ENCODE measurements at places on chromosomes 12 and 14.

DNA sequence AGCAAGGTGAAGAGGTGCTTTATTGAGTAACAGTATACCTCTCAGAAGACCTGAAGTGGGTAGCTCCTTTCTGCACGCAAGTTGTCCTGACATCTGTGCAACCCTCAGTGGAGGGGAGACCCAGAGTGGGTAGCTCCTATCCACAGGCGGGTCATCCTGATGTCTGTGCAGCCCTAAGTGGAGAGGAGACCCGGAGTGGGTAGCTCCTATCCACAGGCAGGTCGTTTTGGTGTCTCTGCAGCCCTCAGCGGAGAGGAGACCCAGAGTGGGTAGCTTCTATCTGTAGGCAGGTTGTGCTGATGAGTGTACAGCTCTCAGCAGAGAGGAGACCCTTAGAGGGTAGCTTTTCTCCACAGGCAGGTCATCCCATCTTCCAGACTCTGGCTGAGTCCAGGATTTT, 45.1 kb upstream of the PRPF39 start:
- DNase-seq: no peak

DNA sequence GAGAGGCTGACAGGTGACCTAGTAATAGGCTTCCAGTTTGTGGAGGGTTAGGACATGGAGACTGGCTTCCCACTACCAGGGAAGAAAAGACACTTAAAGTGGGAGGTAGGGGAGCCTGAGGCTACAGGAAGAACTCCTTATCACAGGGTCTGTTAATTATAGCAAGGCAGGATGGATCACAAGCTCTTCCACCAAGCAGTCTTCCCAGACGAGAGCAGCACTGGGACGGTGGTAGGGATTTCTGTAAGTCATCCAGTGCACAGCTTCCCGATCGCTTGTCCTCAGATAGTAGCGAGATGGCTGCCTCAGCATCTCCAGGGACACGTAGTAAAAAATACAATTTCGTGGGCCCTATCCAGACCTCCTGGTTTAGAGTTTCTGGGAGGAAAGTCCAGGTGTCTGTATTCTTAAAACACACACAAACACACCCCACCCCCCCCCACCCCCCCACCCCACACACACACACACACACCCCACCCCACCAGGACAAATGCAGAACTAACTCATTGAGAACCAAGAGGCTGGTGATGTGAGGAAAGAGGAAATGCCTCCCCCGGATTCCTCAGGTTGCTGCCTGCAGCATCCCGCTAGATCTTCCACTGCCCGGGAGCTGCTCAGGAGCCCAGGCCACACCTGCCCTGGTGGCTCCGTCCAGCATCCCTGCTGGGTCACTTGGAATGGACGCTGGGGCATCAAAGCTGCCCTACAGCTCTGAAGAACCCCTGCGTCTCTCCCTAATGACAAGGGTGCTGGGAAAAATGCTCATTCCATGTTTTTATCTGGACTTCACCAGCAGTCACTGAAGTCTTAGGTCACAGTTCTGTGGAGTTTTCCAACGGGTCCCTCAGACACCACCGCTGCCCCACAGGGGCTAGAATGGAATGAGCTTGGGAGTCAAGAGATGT, 307.2 kb downstream of the CACNA1C start:
- DNase-seq: no peak

DNA sequence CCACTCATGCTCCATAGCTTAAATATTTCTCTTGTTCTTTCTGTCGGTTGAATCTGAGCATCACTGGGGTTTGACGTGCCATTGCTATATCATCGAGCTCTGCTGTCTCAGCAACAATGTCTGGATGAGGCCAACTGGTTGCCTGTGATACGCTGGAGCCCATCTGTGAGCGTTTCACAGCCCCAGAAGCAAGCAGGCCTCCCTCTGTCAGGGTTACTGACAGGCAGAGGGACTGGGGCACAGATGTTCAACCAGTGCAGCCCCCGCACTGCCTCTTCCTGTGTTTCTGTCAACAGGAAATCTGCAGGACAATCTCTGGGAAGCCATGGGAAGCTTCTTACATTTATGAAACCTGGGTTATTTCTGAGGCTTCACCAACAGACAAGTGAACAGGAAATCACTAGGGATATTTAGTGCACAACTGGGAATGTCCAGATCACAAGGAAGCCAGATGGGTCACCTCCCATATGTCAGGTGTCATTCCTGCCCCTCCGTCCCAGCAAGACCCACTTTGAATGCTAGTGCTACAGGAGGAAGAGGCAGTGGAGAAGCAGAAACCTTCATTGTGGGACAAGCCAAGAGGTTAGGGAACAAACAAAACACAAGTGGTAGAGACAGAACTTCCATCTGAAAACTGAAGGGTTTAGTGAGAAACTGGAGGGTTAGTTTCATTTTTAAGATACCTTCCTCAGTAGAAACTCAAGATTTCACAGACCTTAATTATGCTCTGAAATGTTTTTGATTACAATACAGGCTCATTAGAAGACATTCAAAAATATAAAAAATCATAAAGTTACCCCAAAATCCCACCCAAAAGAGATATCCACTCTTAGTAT, 24.1 kb downstream of the DMAC2L start:
- DNase-seq: no peak

DNA sequence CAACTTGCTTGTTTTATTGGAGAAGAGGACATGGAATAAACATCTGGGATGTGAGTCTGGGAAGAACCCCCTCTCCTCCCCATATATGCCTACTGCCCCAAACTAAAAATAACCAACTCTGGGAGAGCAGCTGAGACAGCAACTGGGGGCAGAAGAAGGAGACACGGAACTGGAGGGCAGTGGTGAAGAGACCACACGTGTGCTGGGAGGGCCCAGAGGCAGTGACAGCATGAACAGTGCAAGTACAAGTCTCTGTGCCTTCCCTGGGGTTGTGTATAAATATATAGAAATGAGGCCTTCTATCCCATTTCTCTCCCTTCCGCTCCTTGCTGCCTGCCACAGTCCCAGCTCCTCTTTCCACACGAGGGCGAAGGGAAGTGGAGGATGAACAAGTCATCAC, 4.0 kb upstream of the KRT73 start:
- no peak for DNase-seq

DNA sequence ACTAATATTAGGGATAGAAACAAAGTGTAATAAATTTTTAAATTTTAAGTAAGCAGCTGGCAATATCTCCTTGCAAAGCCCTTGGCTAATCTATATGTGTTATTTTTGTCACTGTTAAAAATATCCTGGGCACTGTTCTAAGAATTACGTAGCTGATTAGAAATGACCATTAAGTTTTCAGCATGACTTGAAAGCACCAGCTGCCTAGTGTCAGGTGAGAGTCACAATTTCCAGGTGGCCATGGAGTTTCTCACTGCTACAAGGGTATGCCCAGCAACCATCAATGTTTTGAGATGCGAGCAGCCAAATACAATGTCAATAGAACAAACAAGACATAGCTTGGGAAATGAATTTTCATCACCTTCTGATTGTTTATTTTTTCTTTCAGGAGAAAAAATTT, 23.3 kb upstream of the GYS2 start:
- no peak for DNase-seq

DNA sequence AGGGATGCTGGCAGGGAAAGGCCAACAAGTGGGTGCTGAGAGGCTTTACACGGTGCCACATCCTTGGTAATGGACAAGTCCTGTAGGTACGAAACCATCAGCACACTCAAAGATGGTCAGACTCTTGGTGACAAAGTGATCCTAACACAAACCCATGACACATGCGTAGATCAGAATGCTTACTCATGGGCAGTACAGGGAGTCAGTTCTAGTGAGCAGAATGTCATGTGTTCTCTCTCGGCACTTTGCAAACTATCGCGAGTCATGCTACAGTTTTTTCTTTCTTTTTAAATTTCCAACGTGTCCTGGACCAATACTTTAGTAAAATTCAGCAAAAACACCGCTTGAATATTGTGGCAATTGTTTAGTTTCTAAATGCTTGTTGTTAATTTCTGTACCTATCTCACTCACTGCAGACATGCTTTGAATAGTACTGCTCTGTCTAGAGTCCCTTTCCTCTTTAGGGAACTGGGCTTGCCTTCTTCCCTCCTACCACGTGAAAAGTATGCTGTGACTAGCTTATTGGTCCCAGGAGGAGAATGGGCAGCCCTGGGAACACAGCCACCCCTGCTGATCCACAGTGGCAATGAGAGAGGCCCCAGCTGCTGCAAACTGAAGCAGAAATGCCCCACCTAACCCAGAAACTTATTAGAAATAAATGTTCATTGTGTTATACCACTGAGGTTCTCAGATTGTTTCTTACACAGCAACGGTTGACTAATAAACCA, 62.4 kb downstream of the UBR7 start:
- DNase-seq: peak; percentile 83

- DNase-seq: peak; percentile 42
These were observed 86.3 kb downstream of the SLC15A4 start for GRCh38 chr12:128737292-128737966.

DNA sequence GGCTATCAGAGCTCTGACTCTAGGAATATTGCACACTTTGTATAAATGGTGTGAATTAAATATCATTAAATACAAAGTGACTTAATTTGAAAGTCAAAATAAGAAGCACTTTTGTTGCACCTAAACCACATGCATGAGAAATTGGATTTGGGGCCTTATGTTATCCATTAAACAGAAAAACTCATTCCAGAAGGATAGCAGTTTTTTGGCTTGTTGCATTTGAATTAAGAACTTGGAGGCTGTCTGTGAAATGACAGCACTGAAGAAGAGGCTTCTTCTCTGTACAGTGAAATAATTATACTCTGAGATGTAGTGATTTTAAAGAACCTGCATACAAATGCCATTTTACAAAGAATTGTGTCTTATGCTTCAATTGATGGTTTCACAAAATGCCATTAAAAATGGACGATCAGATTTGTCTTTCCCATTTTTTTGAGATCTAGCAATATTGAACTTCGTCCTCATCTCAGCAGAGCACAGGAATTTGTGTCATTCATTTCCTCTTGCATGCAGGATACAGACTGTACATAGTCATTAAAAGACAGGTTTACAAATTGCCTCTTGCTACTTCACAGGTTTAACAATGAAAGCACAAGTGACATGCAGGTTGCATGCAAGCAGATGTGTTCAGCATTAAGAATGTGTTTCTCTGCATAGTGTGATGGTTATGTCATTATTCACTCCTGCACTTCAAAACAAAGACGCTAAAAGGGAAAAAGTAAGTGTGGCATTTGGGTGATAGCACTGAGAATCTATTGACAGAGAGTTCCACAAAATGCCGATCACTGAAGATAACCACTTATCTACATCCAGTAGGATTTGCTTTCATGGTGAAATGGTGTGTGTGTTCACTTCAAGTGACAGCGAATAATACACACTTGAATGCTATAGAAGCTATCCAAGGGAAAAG, 35.9 kb upstream of the PYGL start:
- DNase-seq: no peak

DNA sequence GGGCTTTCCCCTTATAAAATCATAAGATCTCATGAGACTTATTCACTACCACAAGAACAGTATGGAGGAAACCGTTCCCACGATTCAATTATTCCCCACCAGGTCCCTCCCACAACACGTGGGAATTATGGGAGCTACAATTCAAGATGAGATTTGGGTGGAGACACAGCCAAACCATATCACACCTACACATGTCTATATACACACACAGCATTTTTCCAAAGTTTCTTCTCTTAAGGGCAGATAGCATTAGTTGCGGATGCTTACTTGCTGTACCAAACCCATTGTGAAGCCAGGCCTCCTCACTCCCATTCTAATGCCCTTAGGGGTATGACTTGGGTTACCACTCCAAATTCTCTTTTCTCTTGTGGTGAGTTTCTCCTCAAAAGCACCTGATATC, 104.1 kb upstream of the RAP1B start:
- no peak for DNase-seq

Data from kidney tubule cell (primary cell).